NCI-H1092 treated with DMSO at 0.1 percent for 48 hours (cell line): ENCODE measurements at places on chromosomes 1 and 21.

GRCh38 chr1:98426092-98426491, 235.4 kb upstream of the SNX7 start:
- no peak for DNase-seq

DNA sequence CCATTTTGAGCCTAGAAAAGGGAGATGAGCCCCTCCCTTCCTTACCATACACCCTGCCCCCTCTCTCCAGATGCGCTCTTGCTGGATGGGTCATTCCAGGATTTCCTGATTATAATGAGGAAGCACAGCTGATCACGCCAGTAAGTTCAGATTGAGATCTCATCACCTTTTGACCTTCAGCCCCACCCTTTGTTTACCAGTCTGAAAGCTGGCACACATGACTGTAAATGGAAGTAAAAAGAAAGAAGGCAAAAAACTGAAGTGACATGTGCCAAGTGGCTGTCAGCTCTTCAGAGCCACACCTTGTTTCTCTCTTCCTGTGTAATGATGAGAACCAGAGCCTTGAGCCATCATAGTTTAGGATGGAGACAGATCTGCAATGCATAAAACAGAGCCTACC, 27.9 kb downstream of the S1PR1 start:
- DNase-seq: no peak

GRCh38 chr1:225877580-225877979, 4.6 kb downstream of the TMEM63A start:
- peak; percentile 54 for DNase-seq

GRCh38 chr21:17422931-17423330, 89.9 kb upstream of the CXADR start:
- DNase-seq: no peak

DNA sequence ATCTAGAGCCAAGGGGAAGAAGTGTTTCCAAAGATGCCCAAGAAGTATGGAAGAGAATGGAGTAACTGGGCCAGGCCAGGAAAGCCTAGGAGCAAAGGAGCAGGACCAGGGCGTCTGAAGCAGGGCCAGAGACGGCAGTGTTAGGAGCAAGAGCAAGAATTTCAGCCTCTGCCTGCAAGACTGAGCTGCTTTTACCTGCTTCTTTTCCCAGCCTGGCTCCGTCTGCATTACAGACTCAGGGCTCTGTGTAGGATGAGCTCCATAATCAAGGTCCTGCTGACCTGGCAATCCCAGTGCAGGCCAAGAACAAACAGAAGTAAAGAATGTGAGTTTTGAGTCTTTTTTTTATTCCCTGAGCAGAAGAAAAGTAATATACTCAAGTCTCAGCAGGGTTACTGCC, 10.1 kb downstream of the FMO1 start:
- no peak for DNase-seq

- DNase-seq: no peak
These were observed 140.8 kb downstream of the CHRM3 start for GRCh38 chr1:239527051-239527693.

DNA sequence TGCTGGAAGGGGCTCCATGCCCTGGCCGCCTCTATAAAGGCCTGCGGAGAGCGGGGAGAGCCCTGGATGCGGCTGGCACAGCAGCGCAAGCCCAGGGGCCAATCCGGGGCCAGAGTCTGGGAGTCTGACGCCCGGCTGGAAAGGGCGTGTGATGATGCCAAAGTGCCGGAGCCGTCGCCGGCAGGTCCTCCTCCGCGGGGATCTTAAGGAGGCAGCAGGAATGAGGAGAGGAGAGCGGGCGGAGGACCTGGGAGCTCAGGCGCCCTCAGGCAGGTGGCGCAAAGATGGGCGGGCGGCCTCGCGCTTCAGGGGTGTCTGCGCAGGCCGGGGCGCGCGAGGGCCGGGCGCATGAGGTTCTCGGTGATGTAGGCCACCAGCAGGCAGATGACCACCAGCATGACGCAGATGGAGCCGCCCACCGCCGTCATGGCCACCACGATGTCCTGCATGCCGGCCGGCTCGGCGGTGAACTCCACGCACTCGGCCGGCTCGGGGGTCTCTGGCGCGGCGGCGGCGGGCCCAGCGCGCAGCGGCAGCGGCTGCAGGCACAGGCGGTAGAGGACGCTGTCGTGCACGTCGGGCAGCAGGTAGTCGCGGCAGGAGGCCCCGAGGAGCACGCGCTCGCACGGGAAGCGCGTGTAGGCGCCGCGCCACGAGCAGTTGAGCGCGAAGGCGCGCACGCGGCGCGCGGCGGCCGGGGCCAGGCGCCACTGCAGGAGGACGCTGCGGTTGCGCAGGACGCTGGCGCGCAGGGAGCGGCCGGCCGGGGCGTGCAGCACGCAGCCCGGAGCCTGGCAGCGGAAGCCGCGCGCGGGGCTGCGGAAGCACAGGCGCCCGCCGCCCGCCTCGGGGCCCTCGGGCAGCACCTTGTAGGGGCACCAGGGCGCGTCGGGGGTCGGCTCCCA, 653 bp downstream of the FNDC10 start:
- DNase-seq: no peak

GRCh38 chr1:119147661-119148090, 7.2 kb upstream of the WARS2 start:
- no peak for DNase-seq

GRCh38 chr1:244945109-244945671, 80.8 kb upstream of the HNRNPU start:
- no peak for DNase-seq

- DNase-seq: no peak
These were observed 21.3 kb downstream of the ALPL start for GRCh38 chr1:21530368-21531016.

DNA sequence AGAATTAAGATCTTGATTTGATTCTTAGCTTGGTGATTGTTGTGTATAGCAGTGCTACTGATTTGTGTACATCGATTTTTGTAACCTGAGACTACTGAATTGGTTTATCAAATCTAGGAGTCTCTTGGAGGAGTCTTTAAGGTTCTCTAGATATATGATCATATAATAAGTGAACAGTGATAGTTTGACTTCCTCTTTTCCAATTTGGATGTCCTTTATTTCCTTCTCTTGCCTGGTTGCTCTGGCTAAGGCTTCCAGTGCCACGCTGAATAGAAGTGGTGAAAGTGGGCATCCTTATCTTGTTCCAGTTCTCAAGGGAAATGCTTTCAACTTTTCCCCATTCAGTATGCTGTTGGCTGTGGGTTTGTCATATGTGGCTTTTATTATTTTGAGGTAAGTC, 61.5 kb upstream of the LYST start:
- DNase-seq: no peak

DNA sequence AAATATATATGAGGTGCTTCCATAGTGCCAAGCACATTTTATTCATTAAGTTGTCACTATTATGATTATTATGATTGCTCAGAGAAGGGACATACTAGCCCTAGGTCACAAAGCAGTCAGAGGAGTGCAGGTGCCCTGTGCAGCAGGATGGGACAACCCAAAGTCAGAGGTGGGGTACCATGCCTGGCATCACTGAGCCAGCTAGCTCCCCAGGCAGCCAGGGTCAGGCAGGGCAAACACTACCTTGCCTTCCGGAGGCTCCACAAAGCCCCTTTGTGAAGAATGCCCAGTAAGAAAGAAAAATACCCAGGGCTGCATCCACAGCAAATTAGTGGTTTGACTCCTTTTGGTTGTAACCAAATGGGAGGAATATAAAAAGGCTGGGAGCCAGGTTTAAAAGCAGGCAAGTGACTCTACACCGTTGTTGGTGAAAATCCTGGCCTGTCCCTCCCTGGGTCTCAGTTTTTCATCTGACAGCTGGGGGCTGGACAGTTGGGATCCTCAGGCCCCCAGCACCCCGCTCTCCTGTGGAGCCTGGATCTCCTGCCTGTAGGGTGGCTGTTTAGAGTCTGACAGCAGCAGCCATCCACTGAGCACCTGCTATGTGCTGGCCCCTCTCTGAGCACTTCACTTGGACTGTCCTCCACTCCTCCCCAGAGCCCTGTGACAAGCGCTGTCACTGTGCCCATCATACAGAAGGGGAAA, 98.8 kb downstream of the GLIS1 start:
- no peak for DNase-seq

DNA sequence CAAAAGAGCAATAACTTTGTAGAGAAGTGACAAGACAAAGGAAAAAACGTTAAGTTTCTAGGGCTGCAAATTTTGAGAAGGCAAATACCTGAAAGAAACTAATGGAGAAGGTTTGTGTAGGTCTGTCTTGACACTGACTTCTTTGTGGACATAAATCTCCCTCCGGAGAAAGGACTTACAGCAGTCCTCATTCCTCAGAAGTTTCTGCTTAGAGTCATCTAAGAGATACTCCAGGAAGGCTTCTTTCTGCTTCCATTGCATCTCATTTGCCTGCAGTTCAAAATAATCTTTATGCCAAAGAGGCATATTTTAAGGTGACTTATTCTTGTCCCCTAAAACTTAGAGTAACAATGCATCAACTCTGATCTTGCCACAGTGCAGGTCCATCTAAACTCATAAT, 4.4 kb upstream of the C4BPB start:
- no peak for DNase-seq

DNA sequence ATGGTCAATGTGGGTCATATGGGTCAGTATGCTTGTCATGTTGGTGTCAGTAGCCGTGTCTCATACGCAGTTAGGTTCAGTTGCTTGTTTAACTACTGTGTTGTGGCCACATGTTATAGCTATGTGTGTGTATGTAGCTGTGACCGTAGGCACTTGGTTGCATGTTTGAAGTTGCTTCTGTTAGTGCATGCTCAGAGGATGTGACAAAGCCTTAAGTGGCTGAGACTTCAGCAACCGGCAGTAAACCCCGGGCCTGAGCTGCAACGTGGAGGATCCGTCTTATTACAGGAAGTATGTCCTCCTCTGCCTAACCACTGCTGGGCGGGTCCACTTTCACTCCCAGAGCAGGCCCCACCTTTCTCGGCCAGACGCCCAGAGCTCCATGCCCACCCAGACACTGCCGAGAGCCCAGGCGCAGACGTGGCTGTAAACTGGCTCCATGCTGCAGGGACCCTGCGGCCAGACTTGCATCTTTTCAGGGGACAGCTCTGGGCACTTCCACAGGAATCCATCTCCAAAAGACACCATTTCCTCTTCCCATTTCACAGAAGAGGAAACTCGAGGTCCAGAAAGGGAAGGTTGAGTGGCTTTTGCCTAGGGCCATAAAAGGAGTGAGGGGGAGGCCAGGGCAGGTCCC, 2.2 kb downstream of the TCEA3 start:
- DNase-seq: peak; percentile 91

DNA sequence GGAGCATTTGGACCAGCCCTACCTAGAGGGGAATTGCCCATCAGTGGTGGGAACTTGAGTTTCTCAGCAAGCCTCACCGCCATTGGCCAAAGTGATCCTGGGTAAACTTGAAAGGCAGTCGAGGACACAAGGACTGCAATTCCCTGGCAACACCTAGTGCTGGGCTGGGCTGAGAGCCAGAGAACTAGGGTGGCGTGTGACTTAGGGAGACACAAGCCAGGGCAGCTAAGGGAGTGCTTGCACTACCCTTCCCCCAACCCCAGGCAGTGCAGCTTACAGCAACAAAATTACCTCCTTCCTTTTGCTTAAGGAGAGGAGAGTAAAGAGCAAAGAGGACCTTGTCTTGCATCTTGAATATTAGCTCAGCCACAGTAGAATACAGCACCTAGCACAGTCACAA, 176.9 kb upstream of the PRMT6 start:
- DNase-seq: no peak

DNA sequence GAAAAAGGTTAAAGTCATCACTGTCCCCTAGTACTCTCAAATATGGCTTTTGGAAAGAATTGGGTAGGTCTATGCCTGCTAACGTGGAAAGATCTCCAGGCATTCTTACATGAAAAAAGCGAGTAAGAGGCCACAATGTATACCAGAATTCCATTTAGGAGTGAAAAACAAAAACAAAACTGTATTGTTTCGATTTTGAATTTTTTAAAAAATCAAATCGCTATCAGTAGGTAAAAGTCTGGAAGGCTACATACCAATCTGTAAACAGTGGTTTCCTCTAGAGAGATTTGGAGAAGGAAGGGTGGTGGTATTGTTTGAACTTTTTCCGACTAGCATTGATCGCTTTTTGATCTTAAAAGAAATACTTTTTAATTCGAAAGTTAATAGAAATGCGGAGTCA, 55.9 kb downstream of the RRAGC start:
- no peak for DNase-seq

GRCh38 chr1:248243204-248243603, 12.0 kb downstream of the OR2M4 start:
- peak; percentile 11 for DNase-seq

GRCh38 chr1:196180847-196181593, 427.2 kb downstream of the KCNT2 start:
- no peak for DNase-seq

GRCh38 chr21:38716942-38717341, 88.8 kb upstream of the ETS2 start:
- DNase-seq: no peak

DNA sequence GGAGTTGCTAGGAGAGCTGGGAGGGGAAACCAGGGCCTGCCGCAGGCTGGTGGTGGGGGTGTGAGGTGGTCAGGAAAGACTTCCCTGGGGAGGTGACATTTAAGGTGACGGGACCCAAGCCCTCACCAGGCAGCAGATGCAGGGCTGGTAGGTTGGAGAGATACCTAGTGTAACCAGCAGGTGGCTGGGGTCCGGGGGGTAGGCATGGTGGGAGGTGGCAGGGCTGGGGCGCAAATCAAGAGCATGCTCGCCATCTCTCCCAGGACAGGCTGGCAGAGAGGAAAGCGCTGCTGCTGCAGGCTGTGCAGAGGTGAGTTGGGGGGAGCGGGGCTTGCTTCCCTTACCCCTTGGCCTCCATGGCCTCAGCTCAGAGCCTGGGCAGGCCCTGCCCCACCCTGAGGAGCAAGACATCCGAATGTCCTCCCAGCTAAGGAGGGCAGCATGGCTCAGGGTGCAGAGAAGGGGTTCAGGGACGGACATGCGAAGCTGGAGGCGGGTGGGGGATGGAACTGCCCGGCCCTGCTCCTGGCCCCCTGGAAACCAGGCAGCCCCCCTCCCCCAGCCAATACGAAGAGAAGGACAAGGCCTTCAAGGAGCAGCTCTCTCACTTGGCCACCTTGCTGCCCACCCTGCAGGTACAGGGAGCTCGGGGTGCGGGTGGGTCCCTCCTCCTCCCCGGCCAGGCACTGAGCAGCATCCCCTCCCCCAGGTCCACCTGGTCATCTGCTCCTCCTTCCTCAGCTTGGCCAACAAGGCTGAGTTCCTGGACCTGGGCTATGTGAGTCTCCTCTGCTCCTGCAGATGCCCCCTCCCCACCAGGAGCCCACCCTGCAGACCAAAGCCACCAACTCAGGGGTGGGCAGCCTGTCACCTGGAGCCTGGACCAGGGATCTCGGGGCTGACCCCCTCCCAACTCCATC, 4.0 kb downstream of the RNF207 start:
- DNase-seq: peak; percentile 85

DNA sequence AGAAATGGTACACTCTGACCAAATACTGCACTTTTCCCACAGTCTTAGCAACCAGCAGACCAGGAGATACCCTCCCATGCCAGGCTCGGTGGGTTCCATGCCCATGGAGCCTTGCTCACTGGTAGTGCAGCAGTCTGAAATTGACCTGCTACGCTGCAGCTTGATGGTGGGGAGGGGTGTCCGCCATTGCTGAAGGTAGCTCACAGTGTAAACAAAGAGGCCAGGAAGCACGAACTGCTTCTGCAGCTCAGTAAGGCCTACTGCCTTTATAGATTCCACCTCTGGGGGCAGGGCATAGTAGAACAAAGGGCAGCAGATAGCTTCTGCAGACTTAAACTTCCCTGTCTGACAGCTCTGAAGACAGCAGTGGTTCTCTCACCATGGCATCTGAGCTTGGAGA, 12.3 kb upstream of the IFI44L start:
- no peak for DNase-seq

GRCh38 chr21:45055861-45056260, 18.5 kb upstream of the ADARB1 start:
- no peak for DNase-seq
